ENCODE measurements at places on chromosomes 7 and 10.

DNA sequence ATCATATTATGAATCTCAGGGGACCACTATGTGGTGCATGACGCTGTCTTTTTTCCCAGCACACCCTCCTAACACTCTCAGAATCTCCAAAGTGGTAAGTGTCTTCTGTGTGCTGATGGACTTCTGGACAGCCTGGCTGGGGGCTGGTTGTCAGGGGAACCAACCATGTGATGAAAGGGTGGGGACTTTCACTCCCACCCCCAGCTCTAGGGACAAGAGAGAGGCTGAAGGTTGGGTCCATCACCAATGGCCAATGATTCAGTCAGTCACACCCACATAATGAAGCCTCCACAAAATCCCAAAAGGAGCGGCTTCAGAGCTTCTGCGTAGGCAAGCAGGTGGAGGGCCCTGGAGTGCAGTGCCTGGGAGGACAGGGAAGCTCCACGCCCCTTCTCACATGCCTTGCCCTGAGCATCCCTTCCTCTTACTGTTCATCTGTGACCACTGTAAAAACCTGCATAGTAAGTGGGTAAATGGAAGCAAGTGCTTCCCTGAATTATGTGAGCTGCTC is 44.6 kb downstream of the RASGEF1A start:
- no peak for DNase-seq

DNA sequence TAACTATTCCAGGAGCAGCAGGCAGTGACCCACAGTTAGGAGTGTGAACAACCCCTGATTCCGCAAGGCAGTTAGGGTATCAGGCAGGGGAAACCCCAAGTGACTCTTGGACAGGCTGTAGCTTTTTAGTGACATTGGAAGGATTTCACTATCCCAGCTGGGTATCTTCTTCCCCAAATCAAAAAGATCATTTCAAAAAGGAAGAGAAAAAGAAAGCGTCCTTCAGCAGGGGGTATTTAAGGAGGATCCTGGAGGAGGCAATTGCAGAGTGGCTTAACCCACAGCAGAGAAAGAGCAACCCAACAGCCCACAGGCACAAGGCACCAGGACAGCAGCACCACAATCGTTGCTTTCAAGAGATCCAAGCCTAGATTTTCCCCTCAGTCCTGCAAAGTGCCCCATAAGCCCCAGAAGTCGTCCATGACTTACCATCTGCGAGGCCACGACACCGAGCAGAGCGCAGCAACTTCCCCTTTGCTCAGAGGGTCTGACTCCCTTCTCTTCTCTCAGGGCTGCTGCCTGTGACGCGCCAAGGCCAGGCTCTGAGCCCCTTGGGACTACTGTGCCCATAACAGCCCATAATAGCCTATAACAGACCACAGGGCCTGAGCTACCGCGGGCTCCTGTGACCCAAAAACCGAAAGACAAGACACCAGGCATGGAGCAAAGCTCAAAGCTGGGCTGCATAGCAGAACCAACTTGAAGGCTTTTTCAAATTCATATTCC is 19.8 kb downstream of the PIK3AP1 start:
- no peak for DNase-seq

- no peak for DNase-seq
These were observed 468.0 kb upstream of the ZMIZ1 start for GRCh38 chr10:78600740-78601139.

- DNase-seq, result no peak
These were observed 398.9 kb upstream of the SEMA3C start for GRCh38 chr7:81317741-81318140.

DNA sequence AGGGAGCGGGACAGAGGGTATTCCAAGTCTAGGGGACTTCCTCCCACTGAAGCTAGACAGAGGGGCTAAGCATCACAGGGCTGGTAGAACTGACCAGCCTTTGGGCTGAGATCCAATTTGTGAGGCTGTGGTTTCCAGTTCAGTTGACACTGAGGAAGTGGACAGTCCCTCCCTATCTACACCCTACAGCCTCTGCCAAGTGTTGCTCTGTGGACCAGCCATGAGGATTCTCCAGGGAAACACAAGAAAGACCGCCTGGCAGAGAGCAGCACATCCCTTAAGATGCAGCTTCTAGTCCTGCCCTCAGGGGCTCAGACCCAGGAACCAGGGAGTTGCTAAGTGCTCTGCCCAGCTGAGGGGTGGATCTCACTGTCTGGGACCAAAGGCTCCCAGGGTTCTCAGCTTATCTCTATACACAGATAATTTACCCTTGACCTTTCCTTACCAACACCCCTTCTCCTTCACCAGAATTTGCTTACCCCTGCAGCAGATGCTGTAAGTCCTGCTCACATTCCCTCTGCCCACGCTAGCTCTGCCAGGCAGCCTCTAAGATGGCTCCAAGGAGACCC is 252.0 kb downstream of the SKIDA1 start:
- no peak for DNase-seq

DNA sequence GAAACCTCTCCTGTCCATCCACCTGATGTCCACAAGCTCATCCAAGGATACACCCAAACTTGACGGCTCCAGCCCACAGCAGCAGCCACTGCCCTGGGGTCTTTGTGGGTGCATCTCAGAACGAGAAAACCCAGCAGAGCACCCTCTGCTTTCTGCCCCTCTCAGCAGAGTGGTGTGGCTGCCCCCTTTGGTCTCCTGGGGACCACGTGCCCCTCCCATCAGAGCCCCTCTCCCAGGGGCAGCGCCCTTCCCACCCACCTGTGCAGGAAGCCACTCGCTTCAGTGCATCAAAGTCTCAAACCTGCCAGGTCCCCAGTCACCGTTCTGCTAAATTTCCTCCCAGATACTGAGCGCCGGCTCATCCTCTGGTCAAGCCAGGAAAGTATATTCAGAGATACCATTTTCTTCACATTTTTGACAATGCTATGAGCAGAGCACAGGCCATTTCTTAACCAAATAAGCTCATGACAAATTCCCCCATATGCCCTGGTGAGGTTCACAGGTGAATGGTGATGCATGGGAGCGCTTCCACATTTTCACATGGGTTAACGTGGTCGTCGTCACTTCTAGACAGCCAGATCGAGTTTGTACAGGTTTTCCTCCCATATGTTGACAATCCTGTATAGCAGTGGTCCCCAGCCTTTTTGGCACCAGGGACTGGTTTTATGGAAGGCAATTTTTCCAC is 32.4 kb downstream of the CAMK2B start:
- DNase-seq, result no peak

GRCh38 chr10:13808556-13809391 is 222.0 kb downstream of the PRPF18 start:
- peak; percentile 49 for DNase-seq

- peak; percentile 78 for DNase-seq
These were observed 744 bp downstream of the FRAT2 start for GRCh38 chr10:97333601-97334369.

Data from eye (tissue), 1 donor.